ENCODE measurements at places on chromosomes 4 and X. TPM values are rescaled to one million over a fixed set of nuclear protein-coding genes. Genes with fewer than 3 reads are reported as not detected.

DNA sequence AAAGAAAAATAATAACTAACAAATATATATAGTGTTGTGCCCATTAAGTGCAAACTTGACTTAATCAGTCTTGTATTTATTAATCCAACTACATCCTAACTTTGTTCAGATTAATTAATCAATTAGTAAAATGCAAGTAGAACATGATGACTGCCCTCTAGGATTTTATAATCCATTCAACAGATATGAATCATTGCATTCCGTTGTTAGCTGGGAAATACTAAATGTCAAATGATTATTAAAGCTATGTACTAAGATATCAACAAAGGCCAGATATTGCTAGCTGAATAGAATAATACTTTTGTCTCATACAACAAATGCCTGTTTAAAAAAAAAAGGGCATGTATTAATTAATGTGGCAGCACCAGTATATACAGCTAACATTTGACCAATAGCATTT, 1366.3 kb downstream of the STIM2 start:
- DNase-seq, result no peak
- no peaks in the 10 kb centered on the region for H3K4me1 ChIP-seq
- no peaks in the 10 kb centered on the region for H3K27me3 ChIP-seq
- H3K27ac ChIP-seq, result no peak overlapping the region
- H3K36me3 ChIP-seq, result no peaks in the 10 kb centered on the region
- no peak overlapping the region for H3K4me3 ChIP-seq

The ABCG2 gene
- 0.34 TPM for total RNA-seq

GRCh38 chrX:7269991-7270390, 122.0 kb upstream of the PUDP start:
- no peaks in the 10 kb centered on the region for H3K27me3 ChIP-seq
- no peaks in the 10 kb centered on the region for H3K4me1 ChIP-seq
- no peak overlapping the region for H3K4me3 ChIP-seq
- no peak overlapping the region for H3K27ac ChIP-seq

- H3K27ac ChIP-seq, result no peak overlapping the region
- DNase-seq, result no peak
- no peaks in the 10 kb centered on the region for H3K27me3 ChIP-seq
- H3K4me1 ChIP-seq, result no peaks in the 10 kb centered on the region
These were observed 105.0 kb downstream of the HMX1 start for GRCh38 chr4:8766610-8767009.

The HTRA3 gene
- total RNA-seq, result 35.2 TPM
